Smooth muscle cell of trachea (primary cell): ENCODE measurements at places on chromosomes 5 and 9. TPM values are rescaled to one million over a fixed set of nuclear protein-coding genes. Genes with fewer than 3 reads are reported as not detected.

Gene OR5C1
- not detected in 2 replicates for total RNA-seq

Gene IFNA21
- total RNA-seq: not detected in 2 replicates

Gene PCDHGA12
- 26.0 and 35.4 TPM in 2 replicates for total RNA-seq

Gene PCDHB10
- total RNA-seq: 0.15 and 0.66 TPM in 2 replicates

Gene BTNL3
- total RNA-seq: not detected in 2 replicates

Gene FIBCD1
- 12.2 and 17.5 TPM in 2 replicates for total RNA-seq

Gene CCDC192
- not detected in 2 replicates for total RNA-seq

Gene LCN1
- total RNA-seq: not detected in 2 replicates

Gene DBH
- not detected in 2 replicates for total RNA-seq

Gene CBY3
- not detected in 2 replicates for total RNA-seq

Gene SLC6A19
- not detected in 2 replicates for total RNA-seq

Gene CDC20B
- total RNA-seq: under 0.01 TPM in 1 of 2 replicates, not detected in the other

Gene SPATA31C1
- not detected in 2 replicates for total RNA-seq

Gene GLRA1
- total RNA-seq: not detected in 2 replicates

Gene BAAT
- total RNA-seq: not detected in 2 replicates

Gene FOXD4L3
- not detected in 2 replicates for total RNA-seq

Gene ANKRA2
- total RNA-seq: 21.1 and 24.3 TPM in 2 replicates

Gene TMEM174
- not detected in 2 replicates for total RNA-seq

Gene PAIP1
- 80.3 and 95.6 TPM in 2 replicates for total RNA-seq

Gene LCNL1
- 0.58 and 3.1 TPM in 2 replicates for total RNA-seq

Gene GABRG2
- total RNA-seq: not detected in 2 replicates

Gene VDAC1
- 362 and 375 TPM in 2 replicates for total RNA-seq

Gene SLC22A4
- 2.2 and 3.0 TPM in 2 replicates for total RNA-seq

Gene SOX30
- under 0.01 TPM in 1 of 2 replicates, not detected in the other for total RNA-seq

Gene PCDHGC3
- total RNA-seq: 94.1 and 137 TPM in 2 replicates

Gene PAPPA
- total RNA-seq: 8.7 and 62.7 TPM in 2 replicates

Gene OR1L1
- not detected in 2 replicates for total RNA-seq

Gene CARTPT
- not detected in 2 replicates for total RNA-seq

Gene IRX4
- total RNA-seq: 0.15 TPM in 1 of 2 replicates, not detected in the other

Gene PCDHGB4
- 21.5 and 38.4 TPM in 2 replicates for total RNA-seq

Gene PCDHGB2
- total RNA-seq: 5.1 TPM in 2 replicates

Gene PCDHAC1
- total RNA-seq: under 0.01 TPM in 2 replicates

Gene CRB2
- not detected in 2 replicates for total RNA-seq

Gene PPIC
- total RNA-seq: 57.7 and 69.8 TPM in 2 replicates

Gene ZNF454
- total RNA-seq: 1.6 and 2.5 TPM in 2 replicates
